ENCODE measurements at places on chromosomes 2 and 18.

GRCh38 chr18:3397786-3398185 lies 52.2 kb upstream of the TGIF1 start:
- DNase-seq = no peak

DNA sequence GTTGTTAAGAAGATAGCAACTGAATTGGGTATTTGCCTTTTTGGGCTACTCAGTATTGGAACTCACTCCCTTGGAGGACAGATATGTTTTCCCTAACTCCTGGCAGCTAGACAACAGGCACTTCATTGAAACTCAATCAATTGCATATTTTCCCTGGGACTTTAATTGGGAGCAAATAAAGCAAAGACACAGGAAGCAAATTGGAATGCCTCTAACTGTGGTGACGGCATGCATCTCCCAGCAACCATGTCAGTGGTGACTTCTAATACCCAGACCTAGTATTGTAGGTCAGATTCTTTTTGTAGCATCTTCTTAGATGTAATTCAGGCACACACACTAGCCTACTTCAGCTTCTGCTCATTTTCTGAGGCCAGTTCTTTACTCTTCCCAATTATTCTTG lies 164.2 kb upstream of the SETBP1 start:
- no peak for DNase-seq

- no peak for DNase-seq
These were observed 306.5 kb upstream of the NRP2 start for GRCh38 chr2:205375461-205376448.

DNA sequence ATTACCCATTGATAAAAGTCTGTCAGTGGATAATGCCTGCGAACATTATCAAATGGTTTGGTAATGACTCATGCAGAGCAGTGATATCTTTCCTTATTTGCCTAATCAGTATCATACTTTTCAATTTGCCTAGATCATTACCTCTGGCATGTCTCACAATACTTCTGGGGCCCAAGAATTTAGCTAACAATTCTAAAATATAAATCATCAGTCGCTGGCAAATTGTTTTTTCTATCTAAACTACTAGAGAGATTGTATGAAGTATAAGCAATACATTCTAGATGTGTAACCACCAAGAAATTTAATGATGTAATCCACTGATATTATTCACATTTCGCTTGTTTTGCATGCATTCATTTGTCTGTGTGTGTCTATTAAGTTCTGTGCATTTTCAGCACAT lies 191.2 kb upstream of the CDH19 start:
- no peak for DNase-seq

GRCh38 chr2:75790121-75790813 lies 79.6 kb upstream of the GCFC2 start:
- DNase-seq = no peak

- DNase-seq = no peak
These were observed 11.4 kb downstream of the CDK5R2 start for GRCh38 chr2:218970894-218971293.

DNA sequence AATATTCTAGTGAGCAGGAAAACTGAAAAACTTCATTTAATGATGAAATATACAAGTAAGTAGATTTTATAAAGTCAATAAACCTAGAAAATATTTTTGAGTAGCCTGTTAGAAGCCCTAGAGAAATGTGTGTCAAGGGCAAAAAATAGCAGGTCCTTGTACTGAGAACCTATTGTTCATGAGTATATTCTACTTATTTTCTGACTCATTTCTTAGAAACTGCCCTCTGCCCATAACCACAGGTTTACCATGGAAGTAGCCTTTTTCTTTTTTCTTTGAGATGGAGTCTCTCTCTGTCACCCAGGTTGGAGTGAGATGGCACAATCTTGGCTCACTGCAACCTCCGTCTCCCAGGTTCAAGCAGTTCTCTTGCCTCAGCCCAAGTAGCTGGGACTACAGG lies 19.4 kb upstream of the SELENOI start:
- DNase-seq = no peak

GRCh38 chr18:58766164-58766563 lies 94.9 kb downstream of the MALT1 start:
- DNase-seq = no peak

- no peak for DNase-seq
These were observed 2.1 kb upstream of the TCF7L1 start for GRCh38 chr2:85131116-85131515.

- DNase-seq = no peak
These were observed 11.7 kb upstream of the CHMP1B start for GRCh38 chr18:11839556-11839955.

DNA sequence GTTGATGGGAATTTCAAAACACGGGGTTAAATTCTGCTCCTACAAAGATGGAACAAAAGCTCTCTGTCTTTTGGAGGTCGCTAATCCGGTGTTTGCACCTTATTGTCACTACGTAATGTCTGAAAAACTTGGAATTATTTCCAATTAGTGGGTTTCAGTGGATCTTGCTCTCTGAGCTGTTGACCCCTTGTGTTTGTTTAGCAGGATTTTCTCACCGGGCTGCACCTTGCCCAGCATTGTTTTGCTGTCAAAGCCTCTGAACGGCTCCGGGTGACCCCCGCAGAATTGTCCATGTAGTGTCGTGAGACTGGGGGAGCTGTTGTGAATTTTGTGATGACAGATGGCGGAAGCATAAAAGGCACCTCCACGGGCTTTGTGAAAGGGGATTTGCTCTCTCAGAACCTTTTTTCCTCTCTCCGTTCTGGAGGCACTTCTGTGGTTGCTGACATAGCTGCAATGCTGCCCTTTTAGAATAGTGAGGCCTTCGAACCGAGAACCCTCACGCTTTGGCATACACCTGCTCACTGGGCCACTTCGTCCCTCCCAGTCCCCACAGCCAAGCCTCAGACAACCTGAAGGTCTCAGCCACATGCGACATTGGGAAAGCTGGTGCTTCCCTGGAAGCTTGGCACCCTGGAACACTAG lies 129.4 kb downstream of the ACOXL start:
- no peak for DNase-seq

DNA sequence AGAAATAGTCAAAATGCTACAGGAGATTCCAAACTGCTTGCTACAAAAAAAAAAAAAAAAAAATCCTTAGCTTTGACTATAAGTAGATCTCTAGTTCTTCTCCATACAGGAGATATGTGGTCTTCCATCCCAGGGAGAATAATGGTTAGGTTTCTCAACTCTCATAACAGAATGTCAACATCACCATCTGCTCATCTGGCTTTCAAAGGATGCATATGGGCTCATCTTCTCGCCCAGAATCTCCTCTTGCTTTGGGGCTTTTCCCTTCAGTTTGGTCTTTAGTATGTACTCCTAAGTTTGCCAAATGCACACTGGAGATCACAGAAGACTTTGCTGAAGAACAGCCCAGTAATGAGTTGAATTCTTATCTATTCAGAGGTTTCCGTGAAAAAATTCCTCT lies 240.7 kb downstream of the NRXN1 start:
- DNase-seq = no peak

GRCh38 chr2:213034585-213034984 lies 116.8 kb downstream of the IKZF2 start:
- no peak for DNase-seq

DNA sequence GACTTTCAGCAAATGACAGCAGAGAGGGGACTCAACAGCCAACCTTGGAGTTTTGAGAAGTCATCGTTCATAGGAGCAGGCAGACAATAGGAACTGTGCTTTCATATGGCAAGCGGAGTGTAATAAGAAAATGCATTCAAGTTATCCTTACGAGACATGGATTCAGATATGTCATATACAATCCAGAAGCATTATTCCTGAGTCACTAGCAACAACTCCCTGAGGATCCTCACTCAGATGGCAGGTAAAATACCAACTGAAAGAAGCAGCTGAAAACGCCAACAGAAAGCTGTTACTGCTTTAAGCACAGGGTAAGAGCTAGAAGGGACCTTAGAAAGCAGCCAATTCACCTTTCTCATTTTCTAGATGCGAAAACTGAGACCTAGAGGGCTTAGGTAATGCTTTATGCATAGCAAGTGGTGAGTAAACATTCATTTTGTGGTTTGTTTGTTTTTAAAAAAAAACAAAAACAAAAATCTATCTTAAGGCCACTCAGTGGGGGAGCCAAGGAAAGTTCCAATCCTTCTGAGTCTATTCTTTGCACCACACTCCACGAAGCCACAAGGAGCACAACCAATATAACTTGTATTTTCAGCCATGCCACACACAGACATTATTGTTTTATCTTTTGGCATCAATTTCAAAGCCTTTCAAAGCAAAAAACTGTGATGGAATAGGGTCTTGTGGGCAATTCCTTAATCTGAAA lies 89.1 kb upstream of the RIOK3 start:
- no peak for DNase-seq

DNA sequence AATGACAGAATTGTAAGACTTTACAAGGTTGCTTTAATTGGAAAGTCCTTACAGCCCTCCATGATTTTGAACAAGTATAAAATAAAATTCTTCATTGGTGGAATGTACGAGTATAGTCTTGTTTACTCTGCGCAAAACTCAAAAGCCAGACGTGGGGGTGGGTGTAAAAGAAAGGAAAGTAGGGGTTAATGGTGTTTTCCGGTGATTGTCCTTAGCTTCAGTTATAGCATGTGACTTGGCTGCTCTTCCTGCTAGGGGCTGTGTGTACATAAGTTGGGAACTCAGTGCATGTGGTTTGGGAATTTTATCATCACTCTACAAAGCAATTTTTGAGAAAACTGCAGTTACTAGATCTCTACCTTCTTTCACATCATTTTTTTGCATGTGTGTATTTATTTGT lies 82.4 kb upstream of the CAVIN2 start:
- DNase-seq = no peak

GRCh38 chr2:80348953-80349352 lies 44.4 kb upstream of the LRRTM1 start:
- no peak for DNase-seq

- no peak for DNase-seq
These were observed 110.8 kb downstream of the BCL11A start for GRCh38 chr2:60442608-60443007.

DNA sequence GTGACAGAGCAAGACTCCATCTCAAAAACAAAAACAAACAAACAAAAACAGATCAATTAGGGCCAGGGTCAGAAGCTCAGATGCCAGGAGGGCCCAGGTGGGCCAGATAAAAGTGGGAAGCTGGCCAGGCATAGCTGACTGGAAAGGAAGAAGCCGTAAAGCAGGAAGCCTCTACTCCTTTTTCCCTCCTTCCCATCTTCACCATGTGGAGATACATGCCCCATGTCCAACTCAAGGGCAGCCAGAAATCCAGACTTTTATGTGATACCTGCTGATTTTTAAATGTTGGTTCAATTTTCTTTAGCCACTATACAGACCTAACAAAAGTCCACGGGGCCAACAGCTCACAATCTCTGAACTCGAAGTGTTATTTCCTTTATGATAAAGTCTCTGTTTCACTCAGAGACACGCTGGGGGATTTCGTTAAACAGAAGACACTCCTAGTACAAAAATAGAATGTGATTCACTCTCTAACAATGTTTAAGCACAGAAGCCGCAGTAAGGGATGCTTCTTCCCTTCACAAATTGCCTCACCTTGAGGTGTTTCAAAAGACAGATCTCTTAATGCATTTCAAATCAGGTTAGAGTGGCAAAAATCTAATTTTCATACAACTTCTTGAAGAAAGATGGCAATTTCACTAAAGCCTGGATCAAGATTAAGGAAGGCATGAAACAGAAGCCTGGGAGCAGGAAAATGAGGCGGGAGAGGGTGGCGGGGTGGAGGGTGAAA lies 14.0 kb downstream of the TMEM247 start:
- DNase-seq = no peak

- no peak for DNase-seq
These were observed 1.4 kb downstream of the PPM1G start for GRCh38 chr2:27407798-27408491.

- no peak for DNase-seq
These were observed 112.7 kb upstream of the SMAD2 start for GRCh38 chr18:48043166-48043565.

DNA sequence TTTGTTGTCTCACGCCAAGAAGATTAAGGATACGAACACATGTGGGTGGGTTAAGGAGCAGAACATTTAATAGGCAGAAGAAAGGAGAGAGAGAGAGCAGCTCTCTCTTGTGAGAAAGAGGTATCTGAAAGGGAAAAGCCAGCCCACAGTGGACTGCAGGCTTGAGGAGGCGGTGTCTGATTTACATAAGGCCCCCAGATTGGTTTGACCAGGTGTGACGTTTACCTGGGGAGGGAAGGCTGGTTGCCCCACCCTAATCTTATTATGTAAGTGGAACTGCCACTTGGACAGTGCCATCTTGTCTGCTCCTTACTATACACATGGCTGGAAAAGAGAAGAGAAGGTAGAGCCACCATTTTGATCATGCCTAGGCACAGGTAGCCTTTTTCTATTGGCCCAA lies 189.2 kb downstream of the NCK2 start:
- DNase-seq = no peak

DNA sequence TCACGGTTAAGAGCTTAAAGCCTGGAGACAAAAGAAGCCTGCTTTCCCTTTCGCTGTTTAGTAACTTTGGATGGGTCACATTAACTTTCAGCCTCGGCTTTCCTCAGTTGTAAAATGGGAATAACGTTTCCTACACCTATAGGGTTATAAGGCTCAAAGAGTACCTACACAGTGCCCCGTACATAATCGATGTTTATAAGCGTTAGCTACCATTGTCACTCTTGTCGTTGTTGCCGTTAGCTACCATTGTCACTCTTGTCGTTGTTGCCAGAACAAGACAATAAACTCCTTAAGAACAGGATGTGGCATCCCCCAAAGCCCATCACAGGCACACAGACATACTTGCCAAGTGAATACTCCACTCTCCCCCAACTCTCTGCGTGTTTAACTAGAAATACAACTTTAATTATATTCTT lies 901 bp upstream of the MFSD6 start:
- no peak for DNase-seq

DNA sequence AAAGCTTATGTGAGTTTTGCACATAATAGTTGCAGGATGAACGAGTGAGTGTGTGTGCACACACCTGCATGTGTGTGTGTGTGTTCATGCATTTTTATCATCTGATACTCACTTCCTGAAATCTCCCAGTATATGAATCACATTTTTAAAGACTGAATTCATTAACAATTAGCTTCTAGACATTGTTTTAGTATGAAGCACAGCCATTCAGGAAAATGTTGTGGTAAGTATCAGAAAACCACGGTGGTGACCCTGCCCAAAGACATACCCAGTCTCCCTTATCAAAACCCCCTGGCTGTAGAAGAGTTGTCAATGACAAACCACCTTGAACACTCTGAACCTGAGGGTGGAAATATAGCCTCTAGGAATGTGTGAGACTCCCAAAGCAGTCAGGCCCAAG lies 220.8 kb downstream of the ALK start:
- DNase-seq = no peak

- DNase-seq = no peak
These were observed 266.8 kb upstream of the CXCR4 start for GRCh38 chr2:136384531-136385303.

DNA sequence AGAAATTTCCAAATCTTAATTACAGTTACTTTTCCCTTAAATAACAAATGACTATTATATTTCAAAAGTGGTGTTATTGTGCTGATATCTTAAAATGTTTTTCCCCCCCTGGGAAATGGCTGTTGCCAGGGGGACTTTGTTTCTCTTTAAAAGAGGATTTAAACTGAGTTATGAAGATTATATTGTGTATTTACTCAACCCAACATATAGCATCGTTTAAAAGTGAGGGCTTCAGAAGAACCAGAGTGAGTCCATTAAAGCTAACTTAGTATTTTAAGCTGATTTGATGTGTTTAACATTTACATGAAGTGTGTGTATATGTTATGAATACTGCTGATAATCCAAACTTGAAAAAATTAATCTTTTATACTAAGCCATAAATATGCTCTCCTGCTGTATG lies 81.6 kb downstream of the COL5A2 start:
- DNase-seq = no peak
